Activated CD4-positive, alpha-beta memory T cell treated with anti-CD3 and anti-CD28 coated beads, Interleukin-2, amount 10 ng/mL, durations not matched to agents 7 days and 5 days (primary cell): ENCODE measurements at places on chromosomes 2 and 18. TPM values are rescaled to one million over a fixed set of nuclear protein-coding genes. Genes with fewer than 3 reads are reported as not detected.

- no peak for DNase-seq
Measured at GRCh38 chr2:226489775-226490541, 309.7 kb downstream of the IRS1 start.

DNA sequence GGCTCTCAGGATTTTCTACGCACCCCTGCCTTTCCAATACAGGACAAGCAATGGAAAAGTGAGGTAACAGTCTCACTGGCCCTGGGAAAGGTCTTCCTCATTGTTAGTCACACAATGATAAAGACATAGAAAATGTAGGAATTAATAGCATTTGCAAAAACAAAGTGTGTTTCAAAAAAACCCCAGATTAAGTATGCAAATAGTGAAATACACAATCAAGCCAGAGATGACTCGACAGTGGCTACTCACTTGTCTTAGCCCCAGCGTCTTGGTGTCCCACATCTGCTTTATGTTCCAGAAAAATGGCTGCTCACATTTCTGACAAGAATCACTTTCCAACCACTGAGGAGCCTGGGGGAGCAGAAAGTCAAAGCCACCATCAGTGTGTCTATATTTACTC, 47.0 kb upstream of the AP1S3 start:
- DNase-seq = no peak

DNA sequence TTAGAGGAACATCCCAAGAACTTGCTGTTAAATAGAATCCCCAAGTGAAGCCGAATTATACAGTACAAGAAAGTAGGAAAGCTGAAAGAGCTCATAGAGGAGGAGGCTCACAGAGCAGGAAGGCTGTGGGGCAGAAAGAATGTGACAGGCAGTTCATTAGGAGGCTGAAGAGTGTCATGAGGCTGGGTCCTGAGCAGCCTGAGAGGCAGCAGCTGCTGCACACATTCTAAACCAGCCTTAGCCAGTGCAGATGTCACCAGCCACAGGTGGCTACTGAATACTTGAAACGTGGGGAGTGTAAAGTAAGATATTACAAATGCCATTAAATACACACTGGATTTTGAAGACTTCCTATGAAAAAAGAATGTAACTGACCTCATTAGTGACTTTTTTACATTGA, 490.2 kb upstream of the KLHL29 start:
- DNase-seq = no peak

GRCh38 chr2:165305391-165306096, 66.3 kb downstream of the SCN2A start:
- DNase-seq = no peak

- DNase-seq = peak; percentile 52
Measured at GRCh38 chr18:5309888-5310470, 14.5 kb upstream of the ZBTB14 start.

- DNase-seq = no peak
Measured at GRCh38 chr2:96336104-96336775, 674 bp downstream of the NCAPH start.

GRCh38 chr2:7726989-7727388, 809.8 kb downstream of the RNF144A start:
- peak; percentile 39 for DNase-seq

Gene RUFY4
- 3.2 TPM for total RNA-seq

Gene SERPINB10
- not detected for total RNA-seq

Gene ARHGAP28
- not detected for total RNA-seq

Gene MAP4K4
- total RNA-seq = 77.5 TPM
